NAMALWA (cell line): ENCODE measurements at places on chromosomes 5 and 9.

DNA sequence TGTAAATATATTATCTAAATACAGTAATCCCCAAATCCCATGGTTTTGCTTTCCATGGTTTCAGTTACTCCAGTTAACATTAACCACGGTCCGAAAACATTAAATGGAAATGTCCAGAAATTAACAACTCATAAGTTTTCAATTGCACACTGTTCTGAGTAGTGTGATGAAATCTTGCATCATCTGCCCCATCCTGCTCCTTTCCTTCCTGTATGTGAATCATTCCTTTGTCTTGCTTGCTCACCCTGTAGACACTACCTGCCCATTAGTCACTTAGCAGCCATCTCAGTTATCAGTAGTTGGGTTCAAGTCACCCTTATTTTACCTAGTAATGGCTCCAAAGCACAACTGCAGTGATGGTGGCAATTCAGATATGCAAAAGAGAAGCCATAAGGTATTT, 1568.5 kb upstream of the WWC1 start:
- DNase-seq: no peak

DNA sequence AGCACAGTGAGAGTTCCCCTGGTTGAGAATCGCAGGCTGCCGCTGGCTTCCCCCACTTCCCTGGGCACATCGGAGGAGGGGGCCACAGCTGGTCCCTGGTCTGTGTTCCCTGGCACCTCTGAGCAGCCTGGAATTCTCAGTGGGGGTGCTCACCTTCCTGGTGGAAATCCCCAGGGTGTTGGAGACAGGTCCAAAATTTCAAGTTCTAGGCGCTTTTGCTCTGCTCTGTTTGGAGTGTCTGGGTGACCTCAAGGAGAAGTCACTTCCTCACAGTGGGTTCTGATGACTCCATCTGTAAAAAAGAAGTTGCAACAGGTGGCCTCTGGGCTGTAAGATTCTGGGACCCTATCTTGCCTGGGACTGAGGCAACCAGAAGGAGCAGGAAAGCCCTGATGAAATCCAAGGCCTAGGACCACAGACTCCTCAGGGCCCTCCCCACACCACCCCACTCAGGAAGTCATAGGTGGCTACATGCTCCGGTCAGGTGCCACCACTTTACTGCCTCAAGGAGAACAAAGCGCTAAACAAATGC, at the start of gene TRAF1:
TSS of gene TRAF1 (minus strand) at position 400 of the 532 bp plus-strand sequence. CDS start 721 bp downstream, outside the sequence.
- peak; percentile 62 for DNase-seq

DNA sequence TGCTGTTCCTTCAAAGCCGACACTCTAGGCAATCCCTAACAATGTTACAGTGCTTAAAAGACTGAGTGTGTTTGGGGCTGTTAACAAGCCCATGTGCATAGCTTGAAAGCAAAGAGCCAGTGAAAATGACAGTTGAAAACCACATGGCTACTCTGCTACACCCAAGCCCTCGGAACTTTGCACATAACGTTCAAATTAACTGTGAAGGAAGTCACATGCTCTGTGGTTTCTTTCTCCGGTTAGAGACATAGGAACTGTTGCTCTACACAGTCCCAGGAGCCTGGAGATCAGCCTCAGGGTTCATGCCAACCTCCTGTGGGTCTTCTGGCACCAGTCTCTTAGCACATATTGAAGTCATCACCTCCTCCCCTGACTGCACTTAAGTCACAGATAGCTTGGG, 51.1 kb downstream of the C9orf152 start:
- DNase-seq: peak; percentile 58

DNA sequence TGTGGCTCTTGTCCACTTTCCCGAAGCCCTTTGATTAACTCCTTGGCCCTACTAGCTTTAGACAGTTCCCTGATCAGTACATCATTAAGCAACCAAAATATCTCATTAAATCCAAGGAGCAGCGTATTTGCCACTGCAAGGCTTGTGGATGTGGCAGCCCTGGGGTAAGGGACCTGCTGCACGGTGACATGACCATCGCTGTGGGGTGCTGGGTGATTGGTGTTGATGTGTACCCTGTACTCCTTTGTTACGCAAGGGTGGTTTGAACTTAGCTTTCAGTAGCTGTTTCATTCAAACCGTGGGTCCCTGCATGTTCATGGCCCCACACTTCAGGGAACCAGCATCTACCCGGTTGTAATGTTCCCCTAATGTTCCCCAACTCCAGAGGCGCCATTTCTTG, 41.0 kb downstream of the OTULIN start:
- no peak for DNase-seq

DNA sequence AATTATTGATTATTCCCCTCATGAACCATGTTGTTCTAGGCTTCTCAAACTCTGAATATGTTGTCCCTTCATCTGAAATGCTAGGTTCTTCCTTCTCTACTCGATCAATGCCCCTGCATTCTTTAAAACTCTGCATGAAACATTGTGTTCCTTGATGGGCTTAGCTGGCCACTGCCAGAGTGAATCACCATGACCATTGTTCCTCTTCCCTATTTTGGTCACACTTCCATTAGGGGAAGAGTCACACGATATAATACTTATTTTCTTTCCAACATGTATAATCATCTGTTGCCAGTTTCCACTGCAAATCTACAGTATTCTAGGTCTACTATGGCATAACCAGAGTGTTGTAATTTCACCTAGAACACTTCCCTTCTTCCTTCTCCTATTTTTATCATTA, 247.9 kb downstream of the TRPM3 start:
- DNase-seq: no peak
